ENCODE measurements at places on chromosomes 5 and 9.
A peak's percentile ranks its signal among the peaks of the same experiment; 100 is the strongest.

- DNase-seq = no peak
Observed at GRCh38 chr5:138635265-138635664, 60.1 kb upstream of the HSPA9 start.

DNA sequence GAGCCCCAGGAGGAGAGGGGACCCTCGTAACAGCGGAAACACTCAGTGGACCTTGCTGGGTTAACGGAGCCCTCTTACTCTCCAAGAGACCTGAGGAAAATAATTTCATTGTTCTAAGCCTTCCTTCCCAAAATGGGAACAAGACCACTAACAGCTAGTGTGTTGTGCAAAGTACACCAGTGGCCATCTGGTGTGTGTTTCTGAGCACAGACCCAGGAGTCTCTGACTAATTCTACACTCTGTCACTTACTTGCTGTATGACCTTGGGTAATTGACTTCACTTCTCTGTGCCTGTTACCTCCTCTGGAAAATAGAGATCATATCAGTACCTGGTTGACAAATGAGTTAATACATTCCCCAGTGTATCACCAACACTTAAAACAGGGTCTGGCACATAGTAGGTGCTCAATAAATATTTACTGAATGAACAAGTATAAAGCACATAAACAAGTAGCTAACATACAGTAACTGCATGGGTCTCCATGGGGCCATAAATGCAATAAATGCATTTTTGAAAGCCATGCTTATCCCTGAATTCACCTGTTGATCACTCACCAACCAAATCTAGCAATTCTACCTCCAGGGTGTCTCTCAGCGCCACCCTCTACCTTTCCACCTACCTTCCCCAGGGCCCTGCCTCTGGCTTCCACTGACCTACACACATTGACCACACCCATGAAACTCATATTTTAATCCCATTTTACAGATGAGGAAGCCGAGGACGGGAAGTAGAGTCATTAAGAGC is 44.7 kb upstream of the AKNA start:
- no peak for DNase-seq

GRCh38 chr9:78831726-78832125 is 534.8 kb downstream of the PSAT1 start:
- no peak for DNase-seq

- no peak for DNase-seq
Observed at GRCh38 chr9:98385751-98386150, 130.3 kb upstream of the TBC1D2 start.

DNA sequence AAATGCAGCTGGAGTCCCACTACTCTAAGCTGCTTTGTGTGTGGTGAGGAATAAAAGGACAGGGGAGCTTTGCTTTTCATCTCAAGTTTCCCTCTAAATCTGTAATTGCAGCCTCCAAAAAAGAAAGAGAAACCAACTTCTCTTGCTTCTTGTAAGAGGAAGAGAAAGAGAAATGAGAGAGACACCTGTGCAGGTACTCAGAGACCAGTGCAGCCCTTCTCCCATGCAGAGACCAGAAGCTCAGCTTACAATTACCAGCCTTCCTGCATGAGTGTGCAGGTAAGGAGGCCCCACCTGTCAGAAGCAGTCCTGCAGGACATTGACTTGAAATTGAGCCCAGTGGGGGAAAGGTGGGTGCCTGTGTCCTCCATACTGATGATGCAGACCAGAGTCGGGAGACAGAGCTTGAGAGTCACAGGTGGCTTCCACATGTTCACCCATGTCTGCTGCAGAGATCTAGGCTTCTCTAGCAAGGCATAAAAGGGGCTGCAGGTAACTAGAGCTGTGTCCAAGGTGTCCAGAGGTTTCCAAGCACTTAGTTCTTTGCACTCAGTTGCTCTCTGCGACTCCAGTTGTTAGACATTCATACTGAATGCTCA is 15.3 kb upstream of the MED10 start:
- no peak for DNase-seq

GRCh38 chr9:131817627-131818026 is 77.8 kb upstream of the RAPGEF1 start:
- no peak for DNase-seq

DNA sequence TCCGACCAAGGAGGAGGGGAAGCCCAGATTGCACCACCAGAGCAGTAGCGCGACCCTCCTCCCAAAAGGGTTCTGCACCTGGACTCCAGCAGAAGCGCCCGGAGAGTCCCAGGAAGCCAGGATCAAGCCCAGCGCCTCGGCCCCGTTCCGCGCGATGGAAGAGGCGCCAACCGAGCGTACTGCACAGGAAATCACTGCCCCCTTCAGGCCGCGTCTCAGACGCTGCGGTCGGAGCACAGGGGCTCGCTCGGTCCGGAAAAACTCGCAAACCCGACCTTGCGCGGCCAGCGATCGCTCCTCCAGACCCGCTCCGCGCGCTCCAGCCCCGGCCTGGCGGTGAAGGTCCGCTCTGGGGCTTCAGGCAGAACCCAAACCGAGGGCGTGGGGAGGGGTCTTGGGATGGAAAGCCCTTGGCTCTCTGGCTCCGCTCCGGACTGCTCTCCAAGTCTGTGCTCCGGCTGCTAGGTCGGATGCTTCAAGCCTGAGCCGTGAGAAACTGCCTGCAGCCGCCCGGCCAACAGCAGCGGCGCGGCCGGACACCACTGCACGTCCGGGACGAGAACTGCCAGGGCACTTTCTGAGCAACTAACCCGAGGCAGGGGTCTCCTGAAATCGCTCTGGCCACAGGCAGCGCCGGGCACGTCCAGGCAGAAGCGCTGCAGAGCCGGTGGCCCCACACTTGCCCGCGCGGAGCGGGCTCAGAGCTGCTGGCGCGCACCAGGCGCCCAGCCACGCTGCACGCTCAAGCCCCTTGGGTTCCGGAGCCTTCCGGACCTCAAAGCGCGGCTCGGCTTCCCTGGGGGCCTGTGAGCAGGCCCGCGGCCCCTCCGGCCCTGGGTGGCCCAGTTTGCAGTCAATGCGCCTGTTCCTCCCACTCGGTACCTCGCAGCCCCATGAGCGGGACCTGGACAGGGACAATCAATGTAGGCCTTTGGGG is 1.3 kb downstream of the GABBR2 start:
- DNase-seq = no peak

DNA sequence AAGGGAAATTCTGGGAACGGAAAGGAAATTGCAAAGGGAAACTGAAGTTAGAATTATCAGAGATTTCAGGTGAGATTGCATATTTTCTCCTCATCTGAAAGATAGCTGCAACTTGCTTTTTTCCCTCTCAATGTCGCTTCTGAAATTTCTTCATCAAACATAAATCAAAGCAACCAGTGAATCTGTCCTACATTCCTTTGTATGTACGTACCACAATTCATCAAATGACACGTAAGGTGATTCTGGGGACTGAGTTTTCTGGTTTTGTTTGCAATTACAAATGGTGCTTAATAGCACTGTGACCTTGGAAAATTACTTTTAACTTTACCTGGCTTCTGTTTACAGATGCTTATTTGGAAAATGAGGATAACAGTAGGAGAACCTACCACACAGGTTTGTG is 21.9 kb upstream of the CNOT6 start:
- no peak for DNase-seq

DNA sequence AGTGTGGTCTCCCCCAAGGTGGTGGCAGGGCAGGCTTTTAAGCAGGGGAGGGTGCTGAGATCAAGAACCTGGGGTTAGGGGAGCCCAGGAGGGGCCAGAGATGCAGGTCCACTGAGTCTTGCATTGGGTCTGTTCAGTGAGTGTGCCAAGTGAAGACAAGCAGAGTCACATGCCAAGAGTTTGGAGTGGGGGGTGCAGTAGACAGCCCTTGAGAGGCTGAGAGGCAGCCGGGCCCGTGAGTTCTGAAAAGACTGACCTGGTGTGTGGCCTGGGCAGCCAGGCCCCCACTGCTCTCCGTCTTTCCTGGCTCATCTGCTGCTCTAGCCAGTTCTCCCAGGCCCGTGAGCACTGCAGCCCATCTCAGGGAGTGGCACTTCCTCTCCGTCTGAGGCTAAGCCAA is 120.0 kb downstream of the DAB2IP start:
- DNase-seq = no peak

- no peak for DNase-seq
Observed at GRCh38 chr9:109781541-109782197, 1.7 kb downstream of the PALM2AKAP2 start.

GRCh38 chr9:72753266-72753893 is 199.5 kb downstream of the ALDH1A1 start:
- no peak for DNase-seq

DNA sequence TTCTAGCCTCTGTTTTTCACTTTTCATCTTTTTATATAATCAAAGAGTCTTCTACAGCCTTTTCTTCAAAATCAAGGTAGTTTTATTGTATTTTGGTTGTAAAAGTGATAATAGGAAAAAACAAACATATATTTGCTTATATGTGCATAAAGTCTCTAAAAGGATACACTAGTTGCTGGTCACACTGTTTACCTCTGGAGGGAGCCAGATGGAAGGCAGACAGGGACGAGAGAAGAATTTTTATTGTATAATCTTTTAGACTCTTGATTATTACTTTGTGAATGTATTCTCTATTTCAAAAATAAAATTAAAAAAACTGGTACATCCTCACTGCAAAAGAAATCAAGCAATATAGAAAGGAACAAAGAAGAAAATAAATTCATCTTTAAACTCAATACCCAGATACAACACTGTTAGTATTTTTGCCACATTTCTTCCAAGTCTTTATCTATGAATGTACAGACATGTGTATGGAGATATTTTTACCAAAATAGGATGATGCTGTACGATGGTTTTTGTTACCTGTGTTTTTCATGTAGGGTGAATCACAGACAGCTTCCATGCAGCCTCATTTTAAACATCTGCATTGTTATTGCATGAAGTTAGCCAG is 6.1 kb upstream of the RNF183 start:
- DNase-seq = no peak

DNA sequence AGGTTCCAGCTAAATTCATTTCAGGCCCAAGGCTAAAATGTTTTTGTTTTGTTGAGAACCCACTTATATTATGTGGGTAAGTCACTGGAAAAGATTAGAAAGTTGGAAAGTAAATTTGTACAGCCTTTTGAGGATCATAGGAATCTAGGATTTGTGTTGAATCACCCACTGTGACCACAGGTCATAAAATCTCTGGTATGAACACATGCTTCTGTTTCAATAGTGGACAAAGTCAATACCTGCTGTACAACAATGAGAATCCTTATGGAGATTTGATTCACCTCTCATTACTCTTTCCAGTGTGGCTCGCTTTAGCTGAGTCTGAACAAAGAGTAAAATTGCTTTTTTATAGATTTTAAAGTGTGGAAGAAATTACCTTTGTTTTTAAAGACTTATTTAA is 369.5 kb downstream of the TMEM167A start:
- no peak for DNase-seq

GRCh38 chr5:181168595-181169118 is 21.3 kb downstream of the OR2V2 start:
- no peak for DNase-seq

DNA sequence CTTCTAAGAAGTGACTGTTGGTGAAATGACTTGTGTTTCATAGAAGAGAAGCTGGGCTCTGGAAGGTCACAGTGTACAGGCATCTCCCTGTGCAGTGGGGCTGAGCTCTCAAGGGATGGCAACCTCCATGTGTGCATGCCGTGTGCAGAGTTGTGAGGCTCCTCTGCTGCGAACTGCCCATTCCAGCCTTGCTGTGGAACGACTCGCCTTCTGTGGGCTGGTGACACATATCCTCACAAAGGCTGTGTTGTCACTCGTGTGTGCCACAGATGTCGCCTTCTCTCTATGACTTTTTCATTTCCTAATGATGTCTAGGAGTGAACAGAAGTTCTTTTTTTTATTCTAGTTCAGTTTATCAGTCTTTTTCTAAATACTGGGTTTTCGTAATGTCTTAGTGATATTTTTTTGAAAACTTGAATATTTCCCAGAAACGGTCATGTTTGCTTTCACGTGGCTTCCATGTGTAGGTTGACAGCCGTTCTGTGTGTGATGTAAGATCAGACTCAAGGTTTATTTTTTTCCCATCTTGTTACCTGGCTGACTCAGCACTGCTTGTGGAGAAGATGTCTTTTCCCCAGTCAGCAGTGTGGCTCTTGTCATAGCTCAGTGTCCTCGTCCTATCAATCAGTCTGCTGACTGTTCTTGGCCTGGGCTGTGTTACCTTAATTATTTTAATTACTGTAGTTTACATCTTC is 57.3 kb upstream of the CACNA1B start:
- no peak for DNase-seq

DNA sequence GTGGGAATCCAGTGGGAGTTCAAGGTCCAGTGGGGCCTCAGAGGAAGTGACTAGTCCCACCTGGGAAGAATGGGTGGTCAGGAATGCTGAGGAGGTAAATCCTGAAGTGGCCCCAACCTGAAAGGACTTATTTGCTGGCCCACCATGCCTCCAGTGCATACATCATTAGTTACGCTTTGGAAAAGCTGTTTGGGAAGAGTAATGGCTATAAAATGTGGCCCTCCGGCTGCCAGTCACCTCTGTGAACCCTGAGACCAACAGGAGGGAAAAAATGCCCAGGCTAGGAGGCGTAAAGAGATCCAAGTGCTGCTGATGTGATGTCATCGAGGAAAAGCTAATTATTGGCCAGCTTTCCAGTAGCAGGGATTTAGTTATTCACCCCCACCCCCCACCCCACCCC is 2.7 kb upstream of the SLC26A2 start:
- no peak for DNase-seq

GRCh38 chr9:5450359-5451091 is at the start of gene CD274:
Gene CD274, plus strand, starts transcription at chr9:5450542. Its CDS starts 5,572 bp downstream, at chr9:5456114.
- peak; percentile 65 for DNase-seq

- no peak for DNase-seq
Observed at GRCh38 chr5:92353107-92354030, 970.3 kb upstream of the ARRDC3 start.
